ENCODE measurements at places on chromosomes 5 and 9. TPM values are rescaled to one million over a fixed set of nuclear protein-coding genes. Genes with fewer than 3 reads are reported as not detected.

Gene NDOR1
- 11.7 TPM for total RNA-seq

DNA sequence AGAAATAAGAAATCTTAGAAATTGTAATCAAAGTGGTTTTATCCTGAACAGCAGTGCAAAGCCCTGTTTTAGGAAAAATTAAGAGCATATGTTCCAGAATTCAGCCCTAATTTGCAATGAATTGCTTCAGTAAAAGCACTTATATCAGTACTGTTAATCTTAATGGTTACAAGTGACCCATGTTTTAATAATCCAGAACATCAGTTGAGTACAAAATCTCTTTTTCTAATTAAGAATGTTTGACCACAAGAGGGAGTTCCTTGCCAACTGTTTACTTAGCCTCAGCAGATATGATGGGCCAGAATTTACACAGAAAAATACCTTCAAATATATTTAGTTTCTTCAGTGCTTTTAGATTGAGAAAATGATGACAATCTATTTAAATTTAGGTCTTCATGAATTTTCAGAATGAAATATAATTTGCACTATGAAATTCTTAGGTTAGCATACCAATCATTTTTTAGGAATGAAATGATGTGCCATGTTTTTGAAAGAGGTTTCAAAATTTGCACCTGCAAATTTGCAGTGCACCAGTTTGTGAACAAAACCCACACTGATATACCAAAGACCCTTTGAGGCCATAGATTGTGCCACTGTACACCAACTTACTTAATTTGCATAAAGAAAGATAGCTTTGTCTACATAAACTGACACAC is 926.3 kb upstream of the ARRDC3 start:
- H3K27me3 ChIP-seq, result no peaks in the 10 kb centered on the region
- H3K36me3 ChIP-seq, result no peaks in the 10 kb centered on the region
- no peak overlapping the region for H3K27ac ChIP-seq
- no peaks in the 10 kb centered on the region for H3K4me1 ChIP-seq
- no peak overlapping the region for H3K4me3 ChIP-seq

Gene TOPORS
- 17.4 TPM for total RNA-seq

- H3K4me1 ChIP-seq, result no peaks in the 10 kb centered on the region
- H3K4me3 ChIP-seq, result no peak overlapping the region
- H3K27me3 ChIP-seq, result no peaks in the 10 kb centered on the region
- no peaks in the 10 kb centered on the region for H3K36me3 ChIP-seq
- H3K27ac ChIP-seq, result no peak overlapping the region
These were observed 25.3 kb upstream of the ISOC1 start for GRCh38 chr5:129069292-129069691.

GRCh38 chr5:129963359-129963758 is 59.1 kb downstream of the CHSY3 start:
- no peaks in the 10 kb centered on the region for H3K36me3 ChIP-seq
- no peaks in the 10 kb centered on the region for H3K27me3 ChIP-seq
- no peak overlapping the region for H3K27ac ChIP-seq
- H3K4me1 ChIP-seq, result no peaks in the 10 kb centered on the region

DNA sequence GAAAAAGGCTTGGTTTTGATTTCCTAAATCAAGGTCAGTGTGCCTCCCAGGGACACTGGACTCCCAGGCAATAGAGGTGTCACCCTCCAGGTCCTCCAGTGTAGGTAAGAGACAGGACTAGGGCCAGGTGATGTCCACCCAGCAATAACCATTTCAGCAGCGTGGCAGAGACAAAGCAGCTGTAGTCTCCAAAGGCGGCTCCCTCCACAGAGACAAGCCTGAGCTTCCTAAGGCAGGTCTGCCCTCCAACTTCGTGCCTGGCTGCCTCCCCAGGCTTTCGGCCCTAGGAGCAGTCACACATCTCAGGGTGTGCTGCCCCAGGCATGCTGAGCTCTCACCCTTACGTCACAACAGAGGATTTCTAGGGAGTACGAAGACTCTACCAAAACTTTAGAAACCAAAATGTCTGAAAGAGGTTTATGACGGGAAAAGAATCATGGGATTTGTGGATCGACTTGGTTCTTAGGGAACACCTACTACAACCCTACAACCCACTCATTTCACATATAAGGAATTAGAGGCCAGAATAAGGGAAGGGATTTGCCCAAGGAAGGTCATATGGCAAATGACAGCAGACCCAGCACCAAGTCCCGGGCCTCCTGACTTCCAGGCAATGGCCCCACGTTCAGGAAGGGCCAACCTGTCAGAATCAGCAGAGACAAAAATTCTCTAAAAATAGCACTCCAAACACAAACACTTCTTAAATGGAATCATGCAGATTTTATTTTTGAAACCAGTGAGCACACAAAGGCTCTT is 105.5 kb downstream of the KLHL3 start:
- no peaks in the 10 kb centered on the region for H3K4me1 ChIP-seq
- H3K27me3 ChIP-seq, result no peaks in the 10 kb centered on the region
- no peaks in the 10 kb centered on the region for H3K36me3 ChIP-seq
- H3K27ac ChIP-seq, result no peak overlapping the region
- H3K4me3 ChIP-seq, result no peak overlapping the region
- no peak for DNase-seq

DNA sequence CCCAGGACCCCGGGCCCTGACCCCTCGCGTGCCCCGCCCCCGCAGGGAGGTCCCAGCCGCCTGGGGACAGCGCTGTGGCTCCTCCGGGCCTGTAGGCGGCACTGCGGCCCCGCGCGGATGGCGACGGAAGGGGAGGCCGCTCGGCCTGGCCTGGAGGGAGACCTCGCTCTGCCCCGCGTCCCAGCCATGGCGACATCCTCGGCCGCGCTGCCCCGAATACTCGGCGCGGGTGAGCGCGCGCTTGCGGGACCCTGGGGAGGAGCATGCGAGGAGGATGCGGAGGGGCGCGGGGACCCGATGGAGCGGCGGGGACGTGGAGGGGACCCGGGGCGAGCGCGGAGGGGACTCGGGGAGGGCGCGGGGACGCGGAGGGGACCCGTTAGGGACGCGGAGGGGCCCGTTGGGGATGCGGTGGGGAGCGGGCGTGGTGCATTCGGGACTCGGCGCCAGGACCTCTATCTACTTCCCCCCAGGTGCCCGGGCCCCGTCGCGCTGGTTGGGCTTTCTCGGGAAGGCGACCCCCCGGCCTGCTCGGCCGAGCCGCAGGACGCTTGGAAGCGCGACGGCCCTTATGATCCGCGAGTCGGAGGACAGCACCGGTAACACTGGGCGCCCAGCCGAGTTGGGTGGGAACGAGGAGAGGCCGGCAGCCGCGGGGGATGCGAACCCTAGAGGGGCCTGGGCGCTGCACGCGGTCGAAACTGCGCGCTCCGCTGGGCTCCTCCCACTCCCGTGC is at the start of gene MRPS2:
Gene MRPS2, plus strand, starts transcription at position 158 of the 736 bp plus-strand sequence. Its CDS starts 29 bp downstream, at position 187.
- peak within 1 kb of the TSS; percentile 92 for H3K4me3 ChIP-seq
- peak within 1 kb of the TSS; percentile 51 for H3K27ac ChIP-seq
- H3K4me1 ChIP-seq, result peaks cover 13% of the 10 kb centered on the region
- H3K27me3 ChIP-seq, result no peaks in the 10 kb centered on the region

Gene CDKN2B-AS1
- 39.7 TPM for total RNA-seq
